ENCODE measurements at places on chromosomes 2 and 18. TPM values are rescaled to one million over a fixed set of nuclear protein-coding genes. Genes with fewer than 3 reads are reported as not detected.

The CCDC141 gene
- 162 TPM for total RNA-seq

DNA sequence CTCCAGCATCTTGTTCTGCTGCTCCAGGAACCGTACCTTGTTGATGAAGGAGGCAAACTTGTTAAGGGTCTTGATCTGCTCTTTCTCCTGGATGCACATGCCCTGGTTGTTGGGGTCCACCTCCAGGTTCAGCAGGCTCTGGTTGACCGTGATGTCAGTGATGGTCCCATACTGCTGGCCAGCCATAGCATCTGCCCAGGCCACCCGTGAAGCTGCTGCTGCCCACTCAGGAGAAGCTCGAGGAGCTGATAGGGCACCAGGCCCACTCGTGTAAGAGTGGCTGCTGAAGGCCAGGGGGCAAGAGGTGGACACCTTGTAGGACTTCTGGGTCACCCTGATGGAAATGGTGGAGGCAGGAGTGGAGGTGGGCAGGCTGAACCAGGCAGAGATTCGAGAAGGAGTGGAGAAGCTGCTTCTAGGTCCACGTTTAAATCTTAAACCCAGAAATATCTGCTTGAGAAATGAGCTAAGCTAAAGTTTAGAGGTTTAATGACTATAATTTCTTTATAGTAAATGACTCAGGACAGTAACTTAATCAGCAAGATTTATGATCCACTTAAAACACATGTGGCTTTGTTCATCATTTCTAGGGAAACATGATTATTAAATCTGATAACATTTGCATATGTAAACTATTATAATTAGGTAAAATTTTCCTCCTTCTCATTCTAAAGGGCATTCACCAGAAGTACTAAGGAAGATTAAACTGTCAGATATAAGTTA, 358.7 kb upstream of the SETBP1 start:
- DNase-seq, result no peak

DNA sequence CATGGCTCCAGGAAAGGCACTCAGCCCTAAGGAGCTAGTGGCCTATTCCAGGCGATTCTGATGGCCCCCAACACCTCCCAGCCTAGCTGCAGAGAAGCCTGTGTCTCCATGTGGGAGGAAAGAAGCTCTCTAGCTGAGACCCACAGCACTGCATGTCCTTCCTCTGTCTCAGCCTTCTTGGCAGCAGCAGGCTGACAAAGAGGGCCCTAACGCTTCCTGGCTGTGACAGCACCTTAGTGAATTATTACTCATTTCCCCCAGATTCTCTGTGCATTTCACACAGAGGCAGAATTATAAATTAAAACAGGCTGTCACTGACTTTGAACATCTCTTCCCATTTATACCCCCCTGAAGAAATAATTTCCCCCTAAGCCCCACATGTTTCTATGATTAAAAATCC, 206.8 kb downstream of the CLIP4 start:
- DNase-seq, result no peak

DNA sequence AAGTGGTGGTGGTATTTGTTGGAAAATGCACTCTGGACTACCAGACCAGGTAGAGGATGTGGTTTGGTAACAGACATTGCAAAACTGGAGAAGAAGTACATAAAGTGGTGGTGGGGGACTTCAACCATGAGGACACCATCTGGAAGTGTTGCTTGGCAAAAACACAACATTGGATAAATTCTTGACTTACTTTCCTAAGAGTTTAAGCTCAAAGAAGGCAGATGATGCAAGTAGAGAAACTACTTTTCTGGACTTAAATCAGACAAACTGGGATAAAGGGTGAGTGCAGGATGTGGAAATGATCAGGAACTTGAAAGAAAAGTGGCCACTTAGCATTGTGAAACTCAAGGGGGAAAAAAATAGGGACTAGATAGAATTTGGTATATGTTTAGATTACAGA, 487.4 kb downstream of the ZEB2 start:
- no peak for DNase-seq

DNA sequence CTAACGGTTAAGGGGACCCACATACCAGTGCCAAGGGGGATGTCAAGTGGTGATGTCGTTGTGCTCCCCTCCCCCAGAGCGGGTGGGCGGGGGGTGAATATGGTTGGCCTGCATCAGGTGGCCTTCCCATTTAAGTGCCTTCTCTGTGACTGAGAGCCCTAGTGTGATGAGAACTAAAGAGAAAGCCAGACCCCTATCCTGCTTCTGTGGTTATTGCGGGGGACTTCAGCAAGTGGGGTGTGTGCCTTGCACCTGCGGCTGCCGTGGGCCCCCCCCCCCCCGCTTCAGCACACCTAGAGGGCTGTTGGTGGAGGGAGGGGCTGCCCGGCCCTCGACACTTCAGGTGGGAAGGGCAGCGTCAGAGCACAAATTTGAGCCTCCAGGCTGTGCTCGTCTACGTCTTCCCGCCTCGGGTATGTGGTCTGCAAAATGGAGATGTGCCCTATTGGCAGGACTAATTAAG, 6.1 kb downstream of the CTDSP1 start:
- DNase-seq, result no peak

The MATN3 gene
- total RNA-seq, result 0.11 TPM

DNA sequence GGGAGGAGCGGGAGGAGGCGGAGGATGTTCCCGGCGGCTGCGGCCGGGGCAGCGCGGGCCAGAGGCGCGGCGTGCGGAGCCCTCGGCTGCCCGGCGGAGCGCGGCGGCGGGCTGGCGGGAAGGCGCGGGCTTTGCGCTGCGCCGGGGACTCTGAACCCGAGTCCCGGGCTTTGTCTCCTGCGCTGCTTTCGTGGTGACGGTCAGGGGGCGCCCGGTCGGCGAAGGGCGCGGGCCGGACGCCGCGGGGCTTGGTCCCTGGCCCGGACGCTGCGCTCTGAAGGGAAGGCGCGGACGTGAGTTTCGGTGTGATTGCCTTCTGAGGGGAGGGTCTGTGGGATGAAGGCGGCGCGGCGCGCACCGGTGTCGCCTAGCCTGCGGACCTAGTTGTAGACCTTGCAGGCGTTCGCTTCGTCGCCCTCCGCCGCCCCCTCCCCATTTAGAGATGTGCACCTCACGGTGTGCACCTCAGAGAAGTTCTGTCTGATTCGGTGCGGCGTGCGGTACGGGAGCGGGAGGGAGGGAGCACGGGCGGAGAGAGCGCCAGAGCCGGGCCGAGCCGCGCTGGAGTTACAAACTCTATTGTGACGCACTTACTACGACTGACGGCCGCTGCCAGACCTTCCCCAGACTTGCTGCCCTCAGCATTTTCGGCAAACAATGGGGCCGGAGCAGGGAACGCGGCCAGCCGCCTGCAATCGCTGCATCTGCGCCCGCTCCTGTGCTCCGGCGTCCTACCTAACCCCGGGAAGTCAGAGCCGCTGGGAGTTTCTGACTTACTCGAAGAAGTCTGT, 2.1 kb downstream of the BCL2L11 start:
- peak; percentile 90 for DNase-seq

DNA sequence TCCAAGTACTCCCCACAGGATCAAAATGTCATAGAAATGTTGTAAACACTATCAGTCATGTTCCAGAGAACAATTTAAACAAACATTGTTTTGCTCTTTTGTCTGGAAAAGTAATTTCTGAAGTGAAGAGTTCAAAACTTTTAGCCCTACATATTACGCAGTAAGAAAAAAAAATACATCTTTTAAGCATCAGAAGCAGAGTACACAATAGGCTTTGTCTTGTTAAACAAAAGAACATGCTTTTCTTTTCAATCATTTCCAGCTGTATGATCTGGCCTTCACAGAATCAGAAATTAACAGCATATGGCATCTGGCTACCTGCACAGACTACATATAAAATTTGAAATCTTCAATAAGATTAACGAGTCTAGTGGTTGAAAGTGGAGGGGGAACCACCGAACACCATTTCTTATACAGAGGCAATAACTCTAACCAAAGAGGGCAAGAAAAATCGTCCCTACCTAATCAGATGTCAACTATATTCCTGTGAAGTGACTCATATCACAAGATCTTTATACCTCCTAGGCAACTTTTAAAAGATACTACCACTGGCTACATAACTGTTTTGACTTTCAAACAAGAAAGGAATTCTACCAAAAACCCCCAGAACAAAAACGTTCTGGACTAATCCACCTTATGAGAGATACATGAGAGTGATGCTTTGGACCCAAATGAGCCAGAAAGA, 149.3 kb downstream of the EXOC6B start:
- DNase-seq, result no peak

- no peak for DNase-seq
Observed at GRCh38 chr2:65483763-65484162, 51.4 kb upstream of the SPRED2 start.

- DNase-seq, result no peak
Observed at GRCh38 chr2:118654945-118655344, 192.5 kb downstream of the EN1 start.

Data from cardiac septum (tissue), 1 donor.